ENCODE measurements at places on chromosomes 12 and 14.

DNA sequence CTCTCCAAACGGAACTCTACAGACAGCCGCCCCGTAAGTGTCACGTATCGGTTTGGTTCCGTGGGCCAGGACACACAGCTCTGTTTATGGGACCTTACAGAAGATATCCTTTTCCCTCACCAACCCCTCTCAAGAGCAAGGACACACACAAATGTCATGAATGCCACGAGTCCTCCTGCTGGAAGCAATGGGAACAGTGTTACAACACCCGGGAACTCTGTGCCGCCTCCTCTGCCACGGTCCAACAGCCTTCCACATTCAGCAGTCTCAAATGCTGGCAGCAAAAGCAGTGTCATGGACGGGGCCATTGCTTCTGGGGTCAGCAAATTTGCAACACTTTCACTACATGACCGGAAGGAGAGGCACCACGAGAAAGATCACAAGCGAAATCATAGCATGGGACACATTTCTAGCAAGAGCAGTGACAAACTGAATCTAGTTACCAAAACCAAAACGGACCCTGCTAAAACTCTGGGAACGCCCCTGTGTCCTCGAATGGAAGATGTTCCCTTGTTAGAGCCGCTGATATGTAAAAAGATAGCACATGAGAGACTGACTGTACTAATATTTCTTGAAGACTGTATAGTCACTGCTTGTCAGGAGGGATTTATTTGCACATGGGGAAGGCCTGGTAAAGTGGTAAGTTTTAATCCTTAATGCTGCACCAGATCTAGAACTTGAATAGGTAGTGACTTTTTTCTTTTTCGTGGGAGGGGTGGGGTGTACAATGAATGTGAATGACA lies 69.7 kb downstream of the WDR20 start:
- DNase-seq = no peak

DNA sequence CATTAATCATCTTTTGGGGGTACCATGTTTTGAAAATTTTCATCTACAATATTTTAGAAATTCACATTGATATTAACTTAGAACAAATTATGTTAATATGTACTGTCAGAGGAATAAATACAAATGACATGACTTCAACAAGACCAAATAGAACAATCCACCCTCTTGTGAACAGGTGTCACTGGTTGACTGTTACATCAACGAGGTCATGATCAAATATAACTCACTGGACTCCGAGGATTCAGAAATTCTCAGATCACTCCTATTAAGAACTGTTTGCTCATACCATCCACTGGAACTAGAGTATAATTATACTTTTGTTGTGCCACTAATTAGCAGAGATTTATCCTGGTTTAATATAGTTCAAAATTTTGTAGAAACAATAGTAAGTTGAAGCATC lies 318.8 kb downstream of the PRKD1 start:
- DNase-seq = no peak

DNA sequence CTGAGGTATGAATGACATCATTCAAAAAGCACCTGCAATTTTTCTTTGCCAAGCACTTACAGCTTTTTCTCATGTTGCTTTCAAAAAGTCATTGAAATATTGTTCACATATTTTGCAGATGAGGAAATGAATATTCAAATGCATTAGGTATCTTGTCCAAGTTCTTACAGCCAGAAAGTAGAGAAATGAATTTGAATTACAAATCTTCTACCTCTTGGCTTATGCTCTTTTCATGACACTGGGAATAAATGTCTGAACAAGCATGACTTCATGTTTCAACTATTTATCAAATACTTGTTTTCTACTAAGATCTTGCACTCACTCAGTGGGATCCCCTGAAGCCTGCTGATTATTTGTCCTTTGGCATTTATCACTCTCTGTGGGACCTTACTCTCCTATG lies 267.2 kb upstream of the BTG1 start:
- DNase-seq = no peak

- DNase-seq = no peak
Observed at GRCh38 chr12:75943730-75944096, 87.9 kb downstream of the PHLDA1 start.

DNA sequence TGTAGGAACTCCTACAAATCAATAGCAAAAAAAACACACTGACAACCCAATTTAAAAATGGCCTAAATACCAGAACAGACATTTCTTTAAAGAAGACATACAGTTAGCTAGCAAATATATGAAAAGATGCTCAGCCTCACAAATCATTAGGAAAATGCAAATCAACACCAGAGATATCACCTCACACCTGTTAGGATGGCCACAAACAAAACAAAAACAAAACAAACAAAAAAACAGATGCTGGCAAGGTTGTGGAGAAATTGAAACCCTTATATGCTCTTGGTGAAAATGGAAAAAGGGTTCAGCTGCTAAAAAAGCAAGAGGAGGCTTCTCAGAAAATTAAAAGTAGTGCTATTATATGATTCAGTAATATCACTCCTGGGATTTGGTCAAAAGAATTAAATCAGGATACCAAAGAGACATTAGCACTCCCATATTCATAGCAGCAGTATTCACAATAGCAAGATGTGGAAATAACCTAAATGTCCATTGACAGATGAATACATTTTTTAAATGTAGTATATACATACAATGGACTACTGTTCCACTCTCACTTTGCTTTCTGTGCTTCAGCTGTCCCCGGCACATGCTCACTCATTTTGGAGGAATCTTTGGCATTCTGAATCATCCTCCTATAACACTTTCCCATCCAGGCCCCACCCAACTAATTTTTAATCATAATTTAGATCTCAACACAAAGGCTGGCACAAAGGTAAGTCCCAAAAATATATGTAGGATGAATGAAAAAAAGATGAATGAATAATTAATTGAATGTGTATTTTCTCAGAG lies 99.1 kb downstream of the SYT1 start:
- no peak for DNase-seq

DNA sequence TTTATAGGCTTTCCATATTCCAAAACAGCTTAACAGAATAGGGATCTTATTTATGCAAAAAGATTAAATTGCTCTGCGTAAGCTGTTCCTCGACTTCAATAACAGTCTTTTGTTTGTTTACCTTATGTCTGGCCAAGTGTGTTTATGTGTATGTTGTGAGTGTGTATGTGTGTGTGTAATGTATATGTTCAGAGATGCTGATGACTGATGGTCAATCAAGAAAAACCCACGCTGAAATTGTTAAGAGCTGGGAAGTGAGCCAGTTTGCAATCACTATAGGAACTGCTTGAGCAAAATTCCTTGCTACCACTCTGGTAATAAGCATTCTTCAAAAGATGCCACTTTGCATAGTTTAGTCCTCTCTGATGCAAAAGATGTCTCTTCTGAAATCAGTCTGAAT lies 59.6 kb downstream of the PRKD1 start:
- peak; percentile 29 for DNase-seq

DNA sequence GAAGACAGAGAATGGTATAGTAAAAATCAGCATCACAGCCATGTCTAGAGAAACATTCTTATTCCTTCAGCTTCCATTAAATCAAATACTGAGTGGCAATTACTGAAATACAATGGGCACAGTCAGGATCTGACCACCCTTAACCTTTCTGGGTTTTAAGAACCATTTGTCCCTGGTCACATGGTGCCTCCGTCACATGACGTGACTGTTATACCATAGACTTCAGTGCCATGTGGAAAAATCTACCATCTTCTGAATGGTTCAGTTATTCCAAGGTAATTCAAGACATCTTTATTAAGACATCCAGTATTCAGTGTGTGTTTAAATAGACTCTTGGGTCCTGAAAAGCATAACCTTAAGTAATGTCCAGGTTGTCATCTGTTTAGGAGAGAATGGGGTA lies 553.1 kb upstream of the FLRT2 start:
- DNase-seq = no peak

DNA sequence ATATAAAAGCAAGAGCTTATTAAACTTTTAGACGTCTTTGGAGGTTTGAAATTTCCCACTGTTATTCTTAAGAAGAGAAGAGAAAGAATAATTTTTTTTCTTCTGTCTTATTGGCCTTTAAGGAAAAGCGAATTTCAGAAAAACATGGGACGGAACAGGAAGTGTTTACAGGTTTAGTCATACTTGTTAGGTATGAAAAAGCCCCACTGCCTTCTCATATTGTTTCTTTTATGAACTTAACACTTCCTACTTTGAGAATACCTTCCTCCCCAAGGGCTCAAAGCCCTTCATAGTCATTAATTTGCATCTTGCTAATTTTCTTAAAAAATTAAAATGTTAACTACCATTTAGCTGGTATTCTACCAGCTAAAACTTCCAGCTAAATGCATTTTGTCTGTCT lies 82.0 kb downstream of the ETV6 start:
- no peak for DNase-seq

GRCh38 chr12:104740668-104741067 lies 217.4 kb downstream of the SLC41A2 start:
- DNase-seq = no peak

- no peak for DNase-seq
Observed at GRCh38 chr14:106551265-106551664, 1024.9 kb downstream of the TMEM121 start.

GRCh38 chr12:120067084-120067869 lies 49.3 kb downstream of the RAB35 start:
- no peak for DNase-seq

DNA sequence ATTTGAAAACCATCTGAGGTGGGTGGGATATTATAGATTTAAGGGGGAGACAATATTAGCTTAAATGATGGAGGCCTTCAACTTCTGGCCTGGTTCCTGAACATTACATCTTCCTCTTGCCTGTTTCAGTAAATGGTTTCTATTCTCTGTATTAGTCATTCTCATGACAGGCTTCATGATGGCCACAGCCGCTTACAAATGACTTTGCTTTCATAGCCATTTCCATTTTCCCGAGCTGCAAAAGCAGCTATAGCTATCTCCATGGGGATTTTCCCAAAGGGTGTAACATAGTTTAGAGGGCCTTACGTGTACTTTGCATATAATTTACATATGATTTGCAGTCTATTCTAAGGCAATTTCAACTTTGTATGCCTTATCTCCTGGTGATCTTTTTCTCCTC lies 121.8 kb downstream of the NRXN3 start:
- DNase-seq = no peak
